ENCODE measurements at places on chromosomes 3 and 15. TPM values are rescaled to one million over a fixed set of nuclear protein-coding genes. Genes with fewer than 3 reads are reported as not detected.

DNA sequence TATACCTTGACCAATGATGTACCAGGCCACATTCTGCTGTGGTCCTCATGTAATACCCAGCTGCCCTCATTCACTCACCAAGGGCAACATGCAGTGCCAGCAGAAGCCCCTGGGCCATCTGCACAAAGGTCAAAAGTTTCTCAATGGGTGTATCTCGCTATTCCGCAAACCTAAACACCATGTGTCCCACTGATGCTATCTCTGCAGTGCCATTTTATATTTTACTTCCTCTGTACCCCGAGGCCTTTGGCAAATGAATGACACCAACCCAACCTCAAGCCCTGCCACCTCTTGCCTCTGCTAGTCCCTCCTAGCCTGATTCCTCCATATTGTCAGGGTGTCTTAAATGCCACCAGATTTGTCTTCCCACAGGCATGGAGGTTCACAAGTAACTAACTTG lies 59.2 kb downstream of the AAGAB start:
- no peak overlapping the region for H3K4me3 ChIP-seq
- H3K27me3 ChIP-seq: no peaks in the 10 kb centered on the region
- no peak for DNase-seq
- no peak overlapping the region for H3K27ac ChIP-seq
- peaks cover 11% of the 10 kb centered on the region for H3K36me3 ChIP-seq

TM6SF1 gene
- 0.49 TPM for total RNA-seq

UROC1 gene
- not detected for total RNA-seq

DNA sequence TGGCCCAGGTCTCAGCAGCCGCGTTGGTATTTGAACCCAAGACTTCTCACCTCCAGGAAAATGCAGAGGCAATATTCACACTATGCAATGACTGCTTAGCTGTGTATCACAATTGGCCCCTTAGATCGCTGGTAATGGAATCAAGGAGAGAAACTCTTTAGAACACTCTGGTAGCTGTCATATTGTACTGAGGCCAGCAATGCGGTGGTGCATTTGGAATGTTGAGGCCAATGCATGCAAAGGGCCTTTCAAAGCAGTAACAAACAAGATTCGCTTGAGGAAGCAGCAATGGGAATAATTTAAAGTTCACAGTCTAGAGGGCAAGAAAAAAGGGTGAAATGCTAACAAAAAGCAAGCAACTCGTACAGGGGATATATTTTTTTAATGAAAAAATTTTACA lies 764.1 kb downstream of the GRM7 start:
- no peaks in the 10 kb centered on the region for H3K27me3 ChIP-seq
- no peak for DNase-seq
- H3K4me1 ChIP-seq: no peaks in the 10 kb centered on the region
- H3K4me3 ChIP-seq: no peak overlapping the region

GRCh38 chr15:83422081-83422480 lies 25.1 kb upstream of the SH3GL3 start:
- no peak for DNase-seq
- no peaks in the 10 kb centered on the region for H3K27me3 ChIP-seq
- H3K4me1 ChIP-seq: no peaks in the 10 kb centered on the region

GRCh38 chr15:68184616-68185480 lies 20.3 kb downstream of the CALML4 start:
- H3K27ac ChIP-seq: no peak overlapping the region
- no peak overlapping the region for H3K4me3 ChIP-seq
- peaks cover 17% of the 10 kb centered on the region for H3K36me3 ChIP-seq
- no peaks in the 10 kb centered on the region for H3K27me3 ChIP-seq

GRCh38 chr15:48469271-48469670 lies 138.0 kb downstream of the DUT start:
- no peaks in the 10 kb centered on the region for H3K36me3 ChIP-seq
- H3K4me3 ChIP-seq: no peak overlapping the region
- H3K27me3 ChIP-seq: no peaks in the 10 kb centered on the region
- H3K27ac ChIP-seq: no peak overlapping the region
- no peaks in the 10 kb centered on the region for H3K4me1 ChIP-seq

GRCh38 chr3:171437115-171437756 lies 23.0 kb downstream of the TNIK start:
- H3K36me3 ChIP-seq: no peaks in the 10 kb centered on the region
- no peak for DNase-seq
- H3K27me3 ChIP-seq: no peaks in the 10 kb centered on the region

GRCh38 chr3:85481411-85482212 lies 522.8 kb downstream of the CADM2 start:
- no peaks in the 10 kb centered on the region for H3K27me3 ChIP-seq
- H3K4me1 ChIP-seq: peaks cover 15% of the 10 kb centered on the region
- no peak overlapping the region for H3K27ac ChIP-seq
- no peak overlapping the region for H3K4me3 ChIP-seq
- H3K36me3 ChIP-seq: no peaks in the 10 kb centered on the region
- DNase-seq: no peak

- DNase-seq: no peak
- H3K4me1 ChIP-seq: peaks cover 28% of the 10 kb centered on the region
- H3K27me3 ChIP-seq: no peaks in the 10 kb centered on the region
- H3K36me3 ChIP-seq: no peaks in the 10 kb centered on the region
- H3K4me3 ChIP-seq: no peak overlapping the region
Observed at GRCh38 chr3:48042071-48042760, 26.0 kb upstream of the MAP4 start.

CACNA2D3 gene
- total RNA-seq: 0.11 TPM

Data from cardiac muscle cell (in vitro differentiated cells and primary cell).